ENCODE measurements at places on chromosomes 2 and 18.

DNA sequence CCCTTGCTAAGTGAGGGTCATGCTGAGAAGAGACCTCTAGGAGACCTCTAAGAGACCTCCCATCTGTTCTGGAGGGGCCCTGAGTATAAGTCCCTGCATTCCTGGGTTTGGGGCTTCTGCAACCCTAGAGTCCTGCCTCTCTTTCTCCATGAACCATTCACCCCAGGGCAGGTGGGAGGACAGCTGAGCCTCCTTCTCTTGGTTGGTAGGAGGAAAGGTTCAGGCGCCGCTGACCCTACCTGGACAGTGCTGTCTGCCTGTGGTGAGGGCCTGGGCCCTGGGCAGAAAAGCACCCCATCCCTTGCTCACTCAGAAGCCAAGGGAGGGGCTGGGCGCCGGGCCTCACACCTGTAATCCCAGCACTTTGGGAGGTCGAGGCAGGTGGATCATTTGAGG is 604 bp upstream of the VIL1 start:
- no peak for DNase-seq

- no peak for DNase-seq
These were observed 30.0 kb upstream of the SCRN3 start for GRCh38 chr2:174365571-174365970.

- no peak for DNase-seq
These were observed 803 bp upstream of the FIGN start for GRCh38 chr2:163736433-163737189.

- no peak for DNase-seq
These were observed 71.6 kb upstream of the CYP1B1 start for GRCh38 chr2:38147333-38148121.

- DNase-seq, result no peak
These were observed 330.0 kb upstream of the LRRTM1 start for GRCh38 chr2:80634590-80634989.

GRCh38 chr2:150482667-150483400 is 4.6 kb downstream of the RND3 start:
- no peak for DNase-seq

DNA sequence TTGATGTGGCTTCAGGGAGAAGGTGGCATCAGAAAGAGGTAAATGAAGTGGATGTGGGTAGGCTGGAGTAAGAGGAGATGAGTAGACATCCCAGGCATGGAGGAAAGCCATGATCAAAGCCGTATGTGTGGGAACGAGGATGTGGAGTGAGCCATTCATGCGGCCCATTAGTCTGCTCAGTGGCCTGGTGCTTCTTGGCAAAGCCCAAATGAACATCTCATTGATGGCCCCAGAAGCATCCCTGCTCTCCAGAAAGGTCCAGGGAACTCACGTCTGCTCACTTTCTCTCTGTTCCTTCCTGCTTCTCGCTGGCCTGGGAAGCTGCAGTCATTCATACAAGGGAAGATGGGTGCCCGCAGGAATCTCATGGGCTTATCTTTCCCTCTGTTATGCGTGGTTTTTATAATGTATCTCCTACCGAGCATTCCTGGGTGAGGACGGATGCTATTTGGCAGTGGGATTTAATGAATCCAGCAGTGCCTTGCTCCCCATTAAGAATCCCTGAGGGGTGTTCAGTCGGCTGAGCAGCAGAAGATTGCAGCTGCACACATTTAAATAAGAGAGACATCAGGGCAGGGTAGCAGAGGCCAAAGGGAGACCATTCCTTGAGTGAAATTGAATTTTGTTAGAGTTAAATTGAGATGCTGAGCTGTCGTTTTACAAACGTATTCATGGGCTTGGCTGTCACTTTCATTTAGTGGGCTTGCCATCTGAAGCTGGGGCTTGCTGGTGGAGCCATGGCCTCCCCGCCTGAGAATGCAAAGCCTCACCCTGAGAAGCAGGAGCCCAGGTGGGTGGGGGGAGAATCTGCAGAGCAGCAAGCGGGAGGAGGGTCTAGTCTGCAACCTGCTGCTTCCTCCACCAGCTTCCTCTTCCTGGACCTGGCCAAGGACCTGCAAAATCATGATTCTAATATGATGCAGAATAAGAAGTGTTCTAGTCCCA is 64.5 kb downstream of the LYPD1 start:
- DNase-seq, result no peak

- DNase-seq, result no peak
These were observed 380.6 kb downstream of the TSN start for GRCh38 chr2:122136056-122136455.

DNA sequence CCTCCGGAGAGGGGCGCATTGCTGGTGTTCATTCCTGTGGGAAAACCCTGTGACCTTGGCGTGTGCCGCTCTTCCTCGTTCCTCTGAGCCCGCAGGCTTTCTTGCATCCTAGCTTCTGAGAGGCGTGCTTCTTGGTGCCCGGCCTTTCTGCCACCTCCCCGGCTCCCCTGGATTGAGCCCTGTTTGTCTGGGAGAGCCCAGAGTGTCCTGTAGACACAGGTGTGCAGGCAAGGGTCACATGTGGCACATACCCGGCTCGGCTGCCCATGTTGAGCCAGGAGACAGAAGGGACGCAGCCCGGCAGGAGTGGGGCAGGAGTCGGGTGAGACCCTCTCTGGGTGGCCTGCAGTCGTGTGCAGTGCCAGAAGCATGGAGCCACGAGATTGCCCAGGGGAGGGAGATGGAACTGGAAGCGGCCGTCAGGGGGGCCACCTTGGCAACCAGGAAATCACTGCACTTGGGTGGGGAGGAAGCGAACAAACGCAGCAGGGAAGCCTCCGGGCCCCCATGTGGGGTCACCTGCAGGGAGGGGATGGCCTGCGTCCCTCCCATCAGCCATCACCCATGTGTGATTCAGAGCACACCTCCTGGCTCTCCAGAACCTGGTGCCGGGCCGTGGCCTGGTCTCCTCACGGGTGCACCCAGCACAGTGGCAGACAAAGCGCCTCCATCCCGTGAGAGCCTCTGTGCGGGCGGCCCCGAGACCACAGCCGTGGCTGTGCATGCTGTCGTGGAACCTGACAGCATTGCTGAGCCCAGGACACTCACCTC is 92.9 kb downstream of the SH3BP4 start:
- DNase-seq, result no peak

DNA sequence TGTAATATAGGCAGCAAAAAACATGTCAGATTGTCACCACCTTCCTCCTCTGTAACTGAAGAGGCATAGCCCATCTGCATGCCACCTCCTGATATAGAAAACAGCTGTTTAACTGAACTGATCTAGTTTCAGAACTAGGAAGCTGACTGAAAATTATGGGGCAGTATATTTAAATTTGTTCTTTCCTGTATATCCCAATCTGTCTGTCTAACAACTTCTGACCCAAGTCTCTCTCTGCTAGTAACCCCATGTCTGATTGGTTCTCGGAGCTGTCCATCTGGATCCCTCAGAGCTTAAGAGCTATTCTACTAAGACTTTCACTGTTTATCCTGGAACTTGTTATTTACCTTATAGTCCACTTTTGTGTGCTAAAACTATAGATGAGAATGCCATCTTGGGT is 68.2 kb upstream of the SLC35G4 start:
- DNase-seq, result no peak

- no peak for DNase-seq
These were observed 818.9 kb upstream of the ACVR2A start for GRCh38 chr2:147025646-147026585.

DNA sequence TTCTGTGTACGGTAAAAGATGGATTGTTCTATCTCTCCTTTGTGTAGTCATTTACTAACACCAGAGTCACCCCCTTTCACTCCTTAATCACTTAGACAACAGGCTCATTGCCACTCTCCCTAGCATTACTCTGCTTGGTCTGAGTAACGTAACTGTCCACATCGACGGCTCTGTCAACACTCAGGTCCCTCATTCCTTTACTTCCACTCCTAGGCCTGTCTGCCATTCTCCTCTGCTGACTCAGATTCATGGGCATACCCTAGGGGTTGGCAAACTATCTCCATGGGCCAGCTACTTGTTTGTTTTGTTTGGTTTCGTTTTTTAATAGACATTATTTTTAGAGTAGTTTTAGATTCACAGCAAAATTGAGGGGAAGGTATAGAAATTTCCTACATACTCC is 243.9 kb downstream of the NR4A2 start:
- DNase-seq, result no peak

- DNase-seq, result no peak
These were observed 106.7 kb upstream of the YPEL5 start for GRCh38 chr2:30040147-30040546.

DNA sequence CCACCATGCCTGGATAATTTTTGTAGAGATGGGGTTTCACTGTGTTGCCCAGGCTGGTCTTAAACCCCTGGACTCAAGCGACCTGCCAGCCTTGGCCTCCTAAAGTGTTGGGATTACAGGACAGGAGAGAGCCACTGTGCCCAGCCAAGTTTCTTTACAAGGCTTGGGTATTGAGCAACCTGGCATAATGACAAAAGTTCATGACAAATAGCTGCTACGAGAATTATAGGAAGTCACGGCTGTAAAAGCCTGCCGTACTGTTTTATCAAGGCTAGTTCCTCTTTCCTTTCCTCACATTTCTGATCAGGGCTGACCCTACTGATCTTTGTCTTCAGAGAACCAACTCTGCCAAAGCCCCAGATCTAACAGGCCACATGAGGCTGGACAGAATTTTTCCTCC is 490.4 kb upstream of the SPRED2 start:
- DNase-seq, result no peak

GRCh38 chr2:215930505-215931253 is 82.7 kb downstream of the MREG start:
- no peak for DNase-seq

DNA sequence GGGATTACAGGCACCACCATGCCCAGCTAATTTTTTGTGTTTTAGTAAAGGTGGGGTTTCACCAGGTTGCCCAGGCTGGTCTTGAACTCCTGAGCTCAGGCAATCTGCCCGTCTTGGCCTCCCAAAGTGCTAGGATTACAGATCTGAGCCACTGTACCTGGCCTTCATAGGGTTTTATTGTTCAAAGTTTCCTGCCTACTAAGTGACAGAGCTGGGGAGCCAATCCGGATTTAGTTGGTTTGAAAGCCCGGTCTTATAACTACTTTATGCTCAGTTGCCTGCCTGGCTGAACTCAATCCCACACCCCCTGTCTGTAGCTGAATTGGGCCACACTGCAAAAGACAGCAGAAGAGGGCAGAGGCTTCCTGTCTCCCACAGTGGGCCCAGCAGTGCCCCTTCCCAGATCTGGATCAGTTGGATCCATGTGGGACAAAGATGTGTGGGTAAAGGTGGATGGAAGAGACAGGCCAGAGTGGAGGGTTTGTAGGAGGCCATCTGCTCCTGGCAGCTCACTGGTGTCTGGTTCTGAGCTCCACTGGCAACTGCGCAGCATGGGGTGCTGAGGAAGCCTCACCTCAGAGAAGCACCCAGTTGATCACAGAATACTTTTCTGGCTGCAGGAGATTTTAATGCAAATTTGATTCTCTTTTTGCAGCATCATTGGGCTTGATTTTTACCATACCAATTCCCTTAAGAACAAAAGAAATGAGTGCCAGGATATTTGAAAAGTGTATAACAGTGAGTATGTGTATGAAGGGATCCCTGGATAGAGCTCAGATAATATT is 144.9 kb downstream of the DDX1 start:
- DNase-seq, result no peak

DNA sequence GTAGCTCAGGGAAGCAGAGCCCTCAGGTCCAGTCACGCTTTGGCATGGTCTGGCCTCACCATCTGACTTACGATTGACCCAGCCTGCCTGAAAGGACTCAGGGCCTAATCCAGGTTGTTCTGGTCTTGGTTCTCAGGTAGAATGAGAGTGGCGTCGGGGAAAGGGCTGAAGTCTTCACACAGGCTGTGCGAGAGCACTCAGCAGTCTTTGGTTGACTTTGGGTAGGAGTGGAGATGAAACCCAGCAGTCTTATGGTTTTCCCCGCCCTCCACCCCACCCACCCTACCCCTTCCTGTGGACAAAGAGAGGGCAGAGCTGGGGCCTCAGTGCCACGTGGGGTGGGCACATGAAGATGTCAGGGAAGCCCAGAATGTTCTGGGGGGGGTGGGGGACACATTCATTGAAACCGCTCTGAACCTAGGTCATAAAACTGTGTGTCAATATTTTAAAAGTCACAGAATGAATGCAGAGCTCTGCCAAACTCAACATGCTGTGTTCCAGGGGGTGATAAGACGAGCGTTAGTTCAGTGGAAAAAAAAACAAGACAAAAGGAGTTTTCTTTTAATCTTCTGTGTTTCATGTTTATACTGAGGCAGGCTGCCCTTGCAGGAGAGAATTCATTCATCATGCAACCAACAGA is 58.6 kb upstream of the ALPP start:
- DNase-seq, result no peak

DNA sequence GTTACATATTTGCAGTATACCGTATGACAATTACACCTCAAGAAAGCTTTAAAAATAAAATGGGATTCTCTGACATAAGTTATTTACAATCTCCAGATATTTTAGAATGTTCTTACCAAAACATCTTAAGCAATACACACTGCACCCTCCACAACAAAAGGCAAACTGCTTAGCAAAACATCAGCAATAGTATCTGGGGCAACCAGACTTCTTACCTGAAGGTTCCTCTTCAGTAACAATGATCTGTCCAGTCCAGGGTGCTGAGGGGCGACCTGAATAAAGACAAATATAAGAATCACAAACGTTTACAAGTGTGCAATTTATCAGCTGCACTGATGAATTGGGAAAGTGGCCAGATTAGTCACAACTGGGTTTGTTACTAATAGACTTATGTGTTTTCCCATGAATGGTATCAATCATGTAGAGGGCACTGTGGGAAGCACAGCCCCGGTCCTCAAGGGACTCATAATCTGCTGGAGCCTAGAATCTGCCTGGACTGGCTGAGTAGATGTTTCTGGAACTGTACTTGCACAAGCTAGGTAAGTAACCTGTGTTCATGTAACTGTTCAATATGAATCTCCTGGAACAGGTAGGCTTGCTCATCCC is 70.7 kb downstream of the MYOM1 start:
- no peak for DNase-seq

- DNase-seq, result no peak
These were observed 14.5 kb downstream of the SLC40A1 start for GRCh38 chr2:189566046-189566445.

Measured in activated CD8-positive, alpha-beta memory T cell treated with anti-CD3 and anti-CD28 coated beads for 48 hours (primary cell).